ENCODE measurements at places on chromosomes 6 and 20.

DNA sequence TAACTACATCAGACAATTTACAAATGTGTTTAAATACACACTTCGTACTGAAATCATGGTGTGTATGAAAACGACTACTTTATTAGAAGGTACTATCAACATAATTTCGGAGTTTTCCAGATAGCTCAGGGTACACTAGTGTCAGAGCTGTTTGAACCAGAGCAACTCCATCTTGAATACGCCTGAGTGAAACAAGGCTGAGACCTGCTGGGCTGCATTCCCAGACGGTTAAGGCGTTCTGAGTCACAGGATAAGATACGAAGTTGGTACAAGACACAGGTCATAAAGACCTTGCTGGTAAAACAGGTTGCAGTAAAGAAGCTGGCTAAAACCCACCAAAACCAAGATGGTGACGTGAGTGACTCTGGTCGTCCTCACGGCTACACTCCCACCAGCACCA, 167.6 kb downstream of the THBS2 start:
- no peak for DNase-seq

- no peak for DNase-seq
Observed at GRCh38 chr6:47209632-47210031, 100.1 kb downstream of the TNFRSF21 start.

GRCh38 chr6:130872250-130873095, 45.3 kb downstream of the SMLR1 start:
- no peak for DNase-seq

DNA sequence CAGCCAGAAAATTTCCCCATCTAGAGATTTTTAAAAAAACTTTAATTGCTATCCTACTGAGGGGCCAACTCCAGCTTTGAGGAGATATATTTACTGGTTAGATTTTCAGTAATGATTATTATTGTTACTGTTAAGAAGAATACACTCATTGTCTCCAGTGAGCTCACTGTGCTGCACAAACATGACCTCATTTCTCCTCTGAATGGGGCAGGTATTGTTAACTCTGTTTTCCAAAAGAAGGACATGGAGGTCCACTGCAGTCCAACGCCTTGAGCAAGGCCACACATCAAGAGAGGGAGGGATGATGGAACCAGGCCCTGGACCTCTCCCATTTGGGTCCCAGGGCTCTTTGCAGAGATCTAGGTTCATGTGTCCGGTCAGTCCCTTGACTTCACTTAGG, 13.9 kb upstream of the SCUBE3 start:
- no peak for DNase-seq

DNA sequence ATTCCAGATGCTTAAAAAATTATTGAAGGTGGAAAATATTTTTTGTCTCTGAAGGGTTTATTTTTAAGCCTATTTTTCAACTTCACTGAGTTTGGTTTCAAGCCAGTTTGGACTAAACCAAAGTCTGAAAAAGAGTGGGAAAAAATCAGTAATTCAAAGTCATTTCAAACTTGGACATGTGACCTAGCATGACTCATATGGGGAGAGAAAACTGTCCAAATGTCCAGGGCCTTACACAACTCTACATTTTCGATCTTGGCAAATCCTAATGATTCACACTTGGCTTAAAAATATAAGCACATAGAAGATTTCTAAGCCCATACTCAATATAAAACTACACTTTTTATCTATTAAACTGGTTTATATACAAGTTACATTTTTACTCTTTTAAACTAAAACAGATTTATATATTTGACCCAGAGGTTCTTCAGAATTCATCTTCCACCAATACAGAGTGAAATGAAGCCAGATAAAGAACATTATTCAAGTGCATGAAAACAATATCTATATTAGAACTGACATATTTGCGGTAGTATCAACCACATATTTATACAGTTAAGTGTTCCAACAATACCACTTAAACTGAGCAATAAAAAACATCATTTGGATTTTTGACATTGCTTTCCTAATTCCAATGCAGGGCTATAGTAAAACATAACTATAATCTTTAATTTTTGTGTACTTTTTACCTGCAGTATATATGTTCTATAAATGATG, 110.3 kb upstream of the TCF21 start:
- DNase-seq: no peak

GRCh38 chr6:150347845-150348244, 21.0 kb upstream of the IYD start:
- no peak for DNase-seq

- no peak for DNase-seq
Observed at GRCh38 chr6:146302994-146303393, 240.6 kb upstream of the RAB32 start.

DNA sequence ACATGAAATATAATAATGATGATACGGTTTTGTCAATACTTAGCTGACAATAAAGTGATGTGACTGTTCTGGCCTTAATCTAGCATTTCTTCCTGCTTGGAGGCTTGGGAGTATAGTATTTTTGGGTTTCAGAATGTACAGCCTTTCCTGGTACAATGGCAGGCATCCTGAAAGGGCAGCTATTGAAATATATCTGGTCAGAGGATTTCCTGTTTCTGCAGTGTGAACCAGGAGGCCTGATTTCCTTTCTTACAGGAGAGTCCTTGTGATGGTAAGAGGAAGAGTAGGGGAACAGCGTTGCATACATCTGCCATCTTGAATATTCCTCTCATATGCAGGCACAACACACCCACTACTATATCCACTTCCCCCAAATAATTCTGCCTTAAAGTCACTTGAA, 93.7 kb downstream of the MYO6 start:
- DNase-seq: no peak

All from kidney epithelial cell (primary cell).